ENCODE measurements at places on chromosomes 5 and 9.

DNA sequence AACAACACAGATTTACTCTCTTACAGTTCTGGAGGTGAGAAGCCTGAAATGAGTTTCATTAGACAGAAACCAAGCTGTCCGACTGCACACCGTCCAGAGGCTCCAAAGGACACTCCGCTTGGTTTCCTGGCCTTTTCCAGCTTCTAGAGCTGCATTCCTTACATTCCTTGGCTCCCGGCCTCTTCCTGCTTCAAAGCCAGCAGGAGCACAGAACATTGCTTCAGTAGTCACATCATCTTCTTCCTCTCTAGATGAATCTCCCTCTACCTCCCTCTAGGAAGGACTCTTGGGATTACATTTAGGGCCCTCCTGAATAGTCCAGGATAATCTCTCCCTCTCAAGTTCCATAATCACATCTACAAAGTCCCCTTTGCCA is 213.3 kb downstream of the CDK5RAP2 start:
- no peak for DNase-seq

- DNase-seq: no peak
These were observed 67.8 kb downstream of the LHX2 start for GRCh38 chr9:124079176-124079925.

DNA sequence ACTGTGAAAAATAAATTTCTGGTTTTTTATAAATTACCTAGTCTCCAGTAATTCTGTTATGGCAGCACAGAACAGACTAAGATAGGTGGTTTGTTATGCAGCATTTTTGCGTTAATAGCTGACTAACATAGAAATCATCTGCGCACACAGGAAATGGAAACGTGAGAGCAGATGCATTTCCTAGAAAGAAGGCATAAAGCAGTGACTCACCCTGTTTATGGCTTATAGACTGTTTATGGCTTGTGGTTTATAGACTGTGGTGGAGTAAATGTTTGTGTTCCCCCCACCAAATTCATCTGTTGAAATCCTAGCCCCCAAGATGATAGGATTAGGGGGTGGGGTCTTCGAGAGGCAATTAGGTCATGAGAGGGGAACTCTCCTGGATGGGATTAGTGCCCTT is 18.3 kb upstream of the OSMR start:
- no peak for DNase-seq

DNA sequence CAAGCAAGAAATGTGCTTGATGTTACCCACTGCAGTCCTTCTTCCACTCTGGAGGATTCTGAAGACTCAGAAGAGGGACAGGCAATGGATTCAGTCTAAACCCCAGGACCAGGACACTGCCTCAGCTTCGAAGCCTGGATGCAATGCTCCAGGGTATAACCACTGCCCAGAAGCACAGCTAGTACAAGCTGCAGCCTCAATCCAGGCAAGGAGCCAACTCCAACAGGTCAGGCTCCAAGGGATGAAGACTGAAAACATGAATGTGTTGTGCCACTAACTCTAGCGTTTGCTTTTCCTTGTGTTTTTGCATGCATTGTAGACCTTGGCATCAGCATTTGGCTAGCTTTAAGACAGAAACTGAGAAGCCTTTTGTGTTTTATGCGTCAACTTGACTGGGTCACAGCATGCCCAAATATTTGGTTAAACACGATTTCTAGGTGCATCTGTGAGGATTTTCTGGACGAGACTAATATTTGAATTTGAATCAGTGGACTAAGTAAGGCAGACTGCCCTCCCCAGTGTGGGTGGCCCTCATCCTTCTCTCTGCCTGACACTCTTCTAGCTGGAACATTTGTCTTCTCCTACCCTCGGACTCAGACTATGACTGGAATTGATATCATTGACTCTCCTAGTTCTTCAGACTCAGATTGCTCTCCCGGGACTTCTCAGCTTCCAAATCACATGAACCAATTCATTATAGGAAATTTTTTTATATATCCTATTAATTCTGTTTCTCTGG is 20.5 kb upstream of the GPX3 start:
- no peak for DNase-seq

GRCh38 chr9:6833518-6834192 is 75.9 kb downstream of the KDM4C start:
- peak; percentile 45 for DNase-seq

DNA sequence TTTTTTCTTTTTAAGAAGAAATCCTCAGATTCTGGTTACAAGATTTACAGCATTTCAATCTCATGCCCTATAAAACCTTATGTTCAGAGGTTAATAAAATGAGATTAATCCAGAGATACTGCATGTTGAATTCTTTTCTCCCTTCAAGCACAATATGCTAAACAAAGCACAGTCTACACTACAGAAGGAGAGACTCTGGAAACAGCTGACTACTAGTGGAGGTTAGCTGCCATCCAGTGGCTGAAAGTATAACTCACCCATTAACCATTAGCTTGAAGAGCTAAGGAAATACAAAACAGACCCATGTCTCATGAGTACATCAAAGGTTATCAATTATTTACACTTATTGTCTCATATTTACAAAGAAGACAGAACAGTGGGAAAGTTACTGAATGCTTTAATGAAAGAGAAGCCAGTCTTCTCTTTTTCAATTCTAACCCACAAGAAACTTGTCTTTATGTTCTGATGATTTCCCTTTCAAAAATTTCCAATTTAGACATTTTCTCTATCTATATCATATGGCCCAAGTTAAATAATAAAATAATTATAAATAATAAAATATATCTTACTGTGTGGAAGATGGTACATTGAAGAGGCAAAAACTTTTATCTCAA is 12.7 kb upstream of the DNAH5 start:
- peak; percentile 38 for DNase-seq

GRCh38 chr5:165525271-165525670 is 2019.9 kb downstream of the MAT2B start:
- no peak for DNase-seq

All from hematopoietic multipotent progenitor cell treated with erythropoietin and hydrocortisone succinate and interleukin-3 and kit ligand, for 8 days (in vitro differentiated cells).